ENCODE measurements at places on chromosomes 1 and 21.

DNA sequence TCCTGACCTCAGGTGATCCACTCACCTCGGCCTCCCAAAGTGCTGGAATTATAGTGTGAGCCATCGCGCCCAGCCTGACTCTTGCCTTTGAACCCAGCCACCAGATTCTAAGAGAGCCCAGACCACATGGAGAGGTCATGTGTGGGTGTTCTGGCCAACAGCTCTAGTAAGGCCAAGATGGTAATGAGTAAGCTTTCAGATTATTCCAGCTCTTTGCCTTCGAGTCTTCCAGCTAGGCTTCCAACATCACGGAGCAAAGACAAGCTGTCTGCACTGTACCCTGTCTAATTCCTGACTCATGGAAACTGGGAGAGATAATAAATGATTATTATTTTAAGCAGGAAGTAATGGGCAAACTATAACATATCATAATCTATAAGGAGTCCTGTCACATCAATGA is 14.8 kb upstream of the ZFP69B start:
- DNase-seq = no peak

GRCh38 chr1:47568763-47569162 is 130.9 kb downstream of the FOXD2 start:
- DNase-seq = no peak

- peak; percentile 11 for DNase-seq
These were observed 69.3 kb upstream of the BCAR3 start for GRCh38 chr1:93750955-93751354.

- no peak for DNase-seq
These were observed 419.8 kb upstream of the NFIA start for GRCh38 chr1:60662486-60663044.

DNA sequence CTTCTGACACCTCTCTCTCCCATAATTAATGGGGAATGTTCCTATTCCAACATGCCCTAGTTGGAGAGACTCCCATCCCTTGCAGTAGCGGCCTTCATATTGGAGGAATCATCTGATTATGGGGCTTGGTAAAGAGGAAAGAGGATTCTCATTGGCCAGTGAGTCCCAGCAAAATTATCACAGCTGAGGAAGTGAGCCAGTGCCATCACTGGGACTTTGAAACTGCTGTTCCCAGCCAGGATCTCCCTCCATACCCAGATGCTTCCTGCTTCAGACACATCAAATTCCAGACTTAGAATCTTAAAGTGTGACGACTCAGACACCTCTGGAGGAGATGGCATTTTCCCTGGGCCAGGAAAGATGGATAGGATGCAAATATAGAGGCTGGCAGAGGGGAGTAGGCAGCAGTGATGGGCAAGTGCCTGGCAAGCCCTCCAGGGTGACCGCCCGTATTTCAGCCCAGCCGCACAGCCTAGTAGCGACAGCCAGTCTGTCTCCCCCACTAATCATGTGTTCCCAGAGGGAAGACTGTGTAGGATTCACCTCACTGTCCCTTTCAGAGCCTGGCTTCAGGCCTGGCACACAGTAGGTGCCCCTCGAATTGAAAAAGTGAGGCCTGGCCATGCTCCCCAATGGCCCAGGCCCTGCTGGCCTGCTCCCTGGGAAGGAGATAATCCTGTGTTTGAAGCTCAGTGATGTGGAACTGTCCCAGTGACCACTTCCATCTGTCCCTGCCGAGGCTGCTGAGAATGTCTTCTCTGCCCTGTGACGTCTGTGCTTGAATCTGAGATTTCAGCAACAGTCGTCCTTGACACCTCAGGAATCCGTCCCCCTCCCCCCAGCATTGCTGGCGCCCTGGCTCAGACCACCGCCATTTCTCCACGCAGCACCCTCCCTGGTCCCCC is 41.2 kb upstream of the MAGOH start:
- DNase-seq = no peak

GRCh38 chr1:64755361-64755760 is 10.5 kb downstream of the RAVER2 start:
- no peak for DNase-seq

DNA sequence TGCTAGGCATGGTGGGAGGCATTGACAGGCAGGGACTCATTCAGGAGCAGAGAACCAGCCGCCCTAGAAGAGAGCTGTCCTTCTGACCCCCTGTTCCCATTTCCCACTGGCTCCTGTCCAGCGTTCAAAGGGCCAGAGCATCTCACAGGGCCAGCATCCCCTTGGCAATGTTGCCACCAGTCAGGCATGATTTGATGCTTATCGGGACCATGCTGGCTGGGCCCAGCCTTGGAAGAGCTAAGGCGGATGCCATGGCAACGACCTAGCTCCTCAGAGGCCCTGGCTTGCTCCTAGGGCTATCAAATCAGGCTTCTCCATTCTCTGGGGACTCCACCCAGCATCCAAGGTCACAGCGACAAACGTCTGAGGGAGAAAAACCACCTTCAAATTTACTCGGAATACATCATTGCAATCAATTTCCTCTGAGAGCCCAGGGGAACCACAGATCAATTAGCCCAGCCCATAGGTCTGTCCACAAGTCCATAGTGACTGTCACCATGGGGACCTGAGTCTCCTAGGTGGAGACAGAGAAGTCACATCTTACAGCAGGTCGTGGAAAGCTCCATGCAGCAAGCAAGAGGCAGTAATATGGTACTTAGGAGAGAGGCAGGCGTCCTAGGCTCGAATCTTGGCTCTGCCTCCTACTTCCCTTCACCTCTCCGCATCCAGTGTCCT is 14.1 kb upstream of the VWA5B1 start:
- no peak for DNase-seq

DNA sequence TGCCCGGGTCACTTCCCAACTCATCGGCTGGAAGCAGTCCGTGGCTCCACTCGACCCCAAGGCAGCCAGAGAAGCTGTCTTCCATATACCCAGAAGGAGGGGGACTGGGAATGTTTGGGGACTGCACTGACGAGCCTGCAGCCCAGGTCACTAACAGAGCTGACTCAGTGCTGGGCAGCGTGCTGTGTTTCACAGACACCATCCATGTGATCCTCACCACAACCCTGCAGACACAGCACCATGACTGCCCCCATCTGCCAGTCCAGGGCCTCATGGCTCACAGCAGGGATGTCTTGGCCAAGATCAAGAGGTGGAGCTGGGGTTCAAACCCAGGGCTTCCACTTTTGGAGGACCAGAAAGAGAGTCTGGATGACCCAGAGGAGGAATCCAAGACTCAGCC is 67.9 kb downstream of the KLHDC7A start:
- DNase-seq = no peak

GRCh38 chr1:54884135-54884586 is 2.8 kb downstream of the DHCR24 start:
- DNase-seq = no peak

Measured in CD14-positive monocyte (primary cell).